GM04504 (cell line): ENCODE measurements at places on chromosomes 2 and 18.

DNA sequence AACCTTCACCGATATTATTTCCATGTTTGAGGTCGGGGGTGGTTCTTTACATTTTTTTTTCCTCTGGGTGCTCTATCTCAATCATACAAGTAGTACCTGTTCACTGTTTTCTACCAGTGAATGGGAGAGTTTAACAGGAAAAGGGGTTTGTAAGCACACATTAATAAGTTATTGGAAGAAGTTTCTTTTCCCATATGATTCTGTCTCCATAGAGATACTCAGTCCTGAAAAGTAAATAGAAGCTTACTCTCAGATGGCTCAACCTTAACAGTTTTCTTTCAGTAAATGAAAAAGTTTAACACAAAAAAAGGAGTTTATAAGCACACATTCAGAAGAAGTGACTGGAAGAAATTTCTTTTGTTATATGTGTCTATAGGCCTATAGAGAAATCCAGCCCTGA lies 995.6 kb upstream of the SLC39A10 start:
- no peak for DNase-seq

- no peak for DNase-seq
Measured at GRCh38 chr2:144678736-144679135, 158.8 kb upstream of the ZEB2 start.

DNA sequence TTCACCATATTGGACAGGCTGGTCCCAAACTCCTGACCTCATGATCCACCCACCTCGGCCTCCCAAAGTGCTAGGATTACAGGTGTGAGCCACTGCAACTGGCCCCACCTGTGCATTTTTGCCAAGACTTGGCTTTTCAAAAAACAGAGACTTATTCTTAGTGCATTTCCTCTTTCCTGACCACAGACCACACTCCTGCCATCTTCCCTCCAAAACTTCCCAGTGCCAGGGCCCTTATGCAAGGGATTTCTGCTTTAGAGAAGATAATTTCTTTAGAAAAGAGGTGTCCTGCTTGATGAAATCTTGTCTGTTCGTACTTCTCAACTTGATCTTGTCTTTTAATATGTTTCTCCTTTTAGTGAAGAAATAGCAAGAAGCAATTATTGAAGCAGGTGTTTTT lies 98.8 kb upstream of the ZNF516 start:
- DNase-seq = no peak

DNA sequence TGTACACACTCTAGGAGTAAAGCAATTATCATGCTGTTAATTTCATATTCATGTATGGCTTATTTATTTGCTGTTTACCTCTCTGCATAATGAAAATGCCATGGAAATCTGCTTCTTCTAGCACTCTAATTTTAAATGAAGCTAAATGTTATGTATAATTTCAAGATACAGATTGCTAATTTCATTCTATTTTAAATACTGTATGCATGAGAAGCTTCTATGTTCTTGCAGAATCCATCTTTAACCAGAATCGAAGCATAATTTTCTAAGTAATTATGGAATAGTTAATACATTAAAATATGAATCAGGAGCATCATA lies 127.2 kb downstream of the UBE2E3 start:
- no peak for DNase-seq

GRCh38 chr2:174048243-174048642 lies 83.1 kb upstream of the SP3 start:
- DNase-seq = no peak

- DNase-seq = no peak
Measured at GRCh38 chr2:68263632-68264031, 11.3 kb upstream of the PPP3R1 start.

DNA sequence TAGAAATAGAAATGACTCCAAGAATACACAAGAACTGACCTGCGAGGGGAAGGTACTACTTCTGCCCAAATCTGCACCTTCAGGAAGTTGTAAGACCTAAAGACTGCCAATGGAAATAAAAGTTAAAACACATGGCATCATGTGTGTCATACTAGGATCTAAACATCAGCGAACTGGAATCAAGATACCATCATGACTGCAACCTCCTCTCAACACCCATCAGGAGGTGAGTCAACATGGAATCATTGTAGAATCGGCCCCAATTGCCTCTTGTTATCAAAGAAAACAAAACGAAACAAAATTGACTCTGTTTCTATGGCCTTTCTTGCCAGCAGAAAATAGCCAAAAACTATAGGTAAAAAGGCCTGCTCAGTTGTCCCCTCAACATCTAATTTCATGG lies 15.1 kb downstream of the RDH14 start:
- DNase-seq = no peak

GRCh38 chr2:236350426-236350825 lies 86.2 kb upstream of the ASB18 start:
- DNase-seq = no peak

GRCh38 chr2:17910980-17911379 lies 32.5 kb downstream of the KCNS3 start:
- no peak for DNase-seq

GRCh38 chr2:147483911-147484310 lies 360.9 kb upstream of the ACVR2A start:
- DNase-seq = no peak

GRCh38 chr2:110645616-110646015 lies 32.2 kb downstream of the BUB1 start:
- DNase-seq = no peak

- DNase-seq = no peak
Measured at GRCh38 chr2:20440001-20440560, 6.8 kb upstream of the RHOB start.
